Mesothelial cell of epicardium (in vitro differentiated cells): ENCODE measurements at places on chromosomes 1 and 21.

- DNase-seq: no peak
These were observed 1.6 kb downstream of the RASSF5 start for GRCh38 chr1:206508956-206509355.

DNA sequence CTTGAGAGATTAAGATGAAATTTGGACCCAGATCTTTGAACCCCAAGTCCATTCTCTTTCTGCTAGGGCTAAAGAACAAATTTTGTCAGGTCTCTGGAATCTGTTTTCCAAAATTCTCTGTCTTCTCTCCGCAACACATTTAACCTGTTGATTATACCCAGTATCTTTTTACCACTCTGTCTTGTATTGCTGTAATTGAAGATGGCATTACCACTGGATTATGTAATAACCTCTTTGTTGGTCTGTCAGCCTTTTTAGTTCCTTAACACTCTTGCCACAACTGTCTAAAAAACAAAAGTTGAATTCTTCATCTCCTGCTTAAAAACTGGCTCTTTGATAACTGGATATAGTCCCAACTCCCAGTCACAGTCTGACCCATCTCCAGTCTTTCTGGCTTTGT, 3.0 kb downstream of the SRP9 start:
- DNase-seq: no peak

GRCh38 chr1:164625004-164625617, 66.1 kb downstream of the PBX1 start:
- DNase-seq: no peak

- DNase-seq: no peak
These were observed 368.3 kb upstream of the ESRRG start for GRCh38 chr1:217091561-217091960.

DNA sequence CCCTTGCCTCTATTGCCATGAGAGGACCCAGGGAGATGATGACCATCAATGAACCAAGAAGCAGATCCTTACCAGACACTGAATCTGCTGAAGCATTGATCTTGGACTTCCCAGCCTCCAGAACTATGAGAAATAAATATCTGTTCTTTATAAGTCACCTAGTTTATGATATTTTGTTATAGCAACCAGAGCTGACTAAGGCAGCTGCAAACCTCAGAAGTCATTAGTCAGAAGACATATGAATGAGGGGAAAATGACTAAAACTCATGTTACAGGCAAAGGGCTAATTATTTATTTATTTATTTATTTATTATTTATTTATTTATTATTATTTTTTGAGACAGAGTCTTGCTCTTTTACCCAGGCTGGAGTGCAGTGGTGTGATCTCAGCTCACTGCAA, 321.1 kb downstream of the TGFB2 start:
- DNase-seq: no peak

DNA sequence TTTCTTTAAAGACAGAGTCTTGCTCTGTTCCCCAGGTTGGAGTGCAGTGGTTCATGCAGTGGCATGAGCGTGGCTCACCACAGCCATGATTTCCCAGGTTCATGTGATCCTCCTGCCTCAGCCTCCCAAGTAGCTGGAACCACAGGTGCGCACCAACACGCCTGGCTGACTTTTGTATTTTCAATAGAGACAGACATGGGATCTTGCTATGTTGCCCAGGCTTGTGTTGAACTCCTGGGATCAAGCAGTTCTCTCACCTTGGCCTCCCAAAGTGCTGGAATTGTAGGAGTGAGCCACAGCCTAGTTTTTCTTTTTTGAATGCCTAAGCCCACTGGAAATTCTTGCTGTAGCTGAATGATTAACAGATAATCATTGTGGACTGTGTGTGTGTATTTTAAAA, 113.5 kb downstream of the RPS6KC1 start:
- no peak for DNase-seq

GRCh38 chr1:162937716-162938395, 76.9 kb upstream of the CCDC190 start:
- no peak for DNase-seq

- no peak for DNase-seq
These were observed 12.5 kb downstream of the CHML start for GRCh38 chr1:241627453-241628259.

DNA sequence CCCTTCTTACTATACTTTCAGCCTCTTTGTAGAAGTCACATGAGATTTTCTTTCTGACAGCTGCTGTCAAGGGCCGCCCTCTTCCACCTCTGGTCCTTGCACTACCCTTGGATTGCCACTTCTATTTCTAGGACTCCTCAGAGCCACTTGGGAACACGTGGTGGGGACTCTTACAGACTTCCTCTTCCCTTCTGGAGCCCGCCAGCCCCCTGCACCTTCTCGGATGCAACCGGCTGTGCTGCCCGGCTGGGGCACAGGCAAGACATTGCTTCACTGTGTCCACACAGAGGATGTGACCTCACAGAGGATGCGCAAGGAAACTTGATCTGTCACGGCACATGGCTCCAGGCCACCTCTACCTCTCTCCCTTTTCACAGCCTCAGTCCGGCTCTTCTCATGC, 2.4 kb upstream of the IKBKE start:
- no peak for DNase-seq

DNA sequence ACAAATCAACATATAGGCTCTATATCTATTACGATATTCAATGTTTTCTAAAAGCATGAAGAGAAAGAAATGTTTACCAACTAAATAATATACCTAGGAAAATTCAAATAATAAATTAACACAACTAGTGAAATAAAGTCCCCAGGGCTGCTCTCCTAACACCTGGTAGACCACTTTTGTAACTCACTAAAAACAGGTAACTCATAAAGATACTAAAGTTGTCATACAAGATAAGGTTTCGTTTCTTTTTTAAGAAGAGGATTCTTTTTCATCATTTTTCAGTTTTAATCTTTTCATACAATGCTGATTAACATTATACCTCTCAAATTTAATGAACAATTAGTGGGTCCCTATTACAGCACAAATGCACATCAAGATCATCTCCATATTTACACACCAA, 99.0 kb downstream of the ZZZ3 start:
- no peak for DNase-seq

GRCh38 chr1:62176597-62177312, 17.9 kb upstream of the L1TD1 start:
- DNase-seq: no peak

DNA sequence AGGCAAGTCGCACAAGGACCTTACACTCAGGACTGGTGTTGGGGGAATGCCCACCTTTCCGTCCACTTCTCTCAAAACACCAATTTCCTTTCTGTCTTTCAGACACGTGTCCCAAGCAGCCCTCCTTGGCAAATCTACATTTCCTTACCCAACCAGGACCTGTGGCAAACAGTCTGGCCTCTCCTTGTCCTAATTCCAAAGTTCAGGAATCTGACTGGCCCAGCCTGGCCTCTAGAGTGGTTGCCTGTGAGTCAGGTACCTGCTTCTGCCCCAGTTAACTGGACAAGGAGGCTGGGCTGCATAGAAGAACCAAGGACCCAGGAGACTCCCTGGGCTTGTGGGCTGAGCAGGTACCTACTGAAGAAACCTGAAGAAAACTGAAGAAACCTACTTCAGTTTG, 34.3 kb upstream of the CITED4 start:
- no peak for DNase-seq

GRCh38 chr1:1290238-1290731, 10.0 kb downstream of the SCNN1D start:
- DNase-seq: peak; percentile 77

- no peak for DNase-seq
These were observed 114.9 kb upstream of the SLC45A1 start for GRCh38 chr1:8203056-8203455.

- DNase-seq: no peak
These were observed 425.6 kb downstream of the RWDD3 start for GRCh38 chr1:95659588-95659987.

GRCh38 chr1:200670242-200671118, 773 bp upstream of the DDX59 start:
- no peak for DNase-seq

DNA sequence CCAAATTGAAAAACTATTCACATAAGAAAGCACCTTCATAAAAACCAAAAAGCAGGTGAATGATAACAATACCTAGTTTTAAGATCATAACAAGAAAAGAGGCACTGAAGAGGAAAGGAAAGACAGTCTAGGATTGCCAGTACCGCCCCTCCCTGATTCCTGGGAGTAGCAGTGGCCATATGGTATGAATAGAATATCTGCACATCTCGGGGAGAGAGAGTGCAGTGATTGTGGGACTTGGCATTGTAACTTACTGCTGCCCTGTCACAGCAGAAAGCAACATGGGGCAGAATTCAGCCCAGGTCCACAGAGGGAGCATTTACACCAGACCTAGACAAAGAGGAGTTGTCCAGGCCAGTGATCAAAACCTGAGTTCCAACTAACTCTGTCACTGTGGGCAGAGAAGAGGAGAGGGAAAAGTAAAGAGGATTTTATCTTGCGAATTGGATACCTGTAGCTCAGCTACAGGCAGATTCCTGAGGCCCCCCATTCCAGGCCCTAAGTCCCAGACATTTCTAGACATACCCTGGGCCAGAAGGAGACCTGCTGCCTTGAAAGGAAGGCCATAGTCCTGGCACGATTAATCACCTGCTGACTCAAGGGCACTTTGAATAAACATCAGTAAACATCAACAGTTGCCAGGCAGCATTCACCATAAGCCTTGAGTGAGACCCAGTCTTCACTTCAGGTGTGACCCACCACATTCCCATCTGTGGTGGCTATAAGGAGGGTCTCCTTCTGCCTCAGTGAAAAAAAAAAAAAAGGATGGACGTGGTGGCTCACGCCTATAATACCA, 397.5 kb downstream of the TGFB2 start:
- DNase-seq: no peak

GRCh38 chr1:18635070-18635577, 4.5 kb downstream of the PAX7 start:
- DNase-seq: no peak

GRCh38 chr1:77797991-77798390, 18.5 kb downstream of the MIGA1 start:
- DNase-seq: no peak

GRCh38 chr1:95384567-95384966, 150.6 kb downstream of the RWDD3 start:
- peak; percentile 56 for DNase-seq

DNA sequence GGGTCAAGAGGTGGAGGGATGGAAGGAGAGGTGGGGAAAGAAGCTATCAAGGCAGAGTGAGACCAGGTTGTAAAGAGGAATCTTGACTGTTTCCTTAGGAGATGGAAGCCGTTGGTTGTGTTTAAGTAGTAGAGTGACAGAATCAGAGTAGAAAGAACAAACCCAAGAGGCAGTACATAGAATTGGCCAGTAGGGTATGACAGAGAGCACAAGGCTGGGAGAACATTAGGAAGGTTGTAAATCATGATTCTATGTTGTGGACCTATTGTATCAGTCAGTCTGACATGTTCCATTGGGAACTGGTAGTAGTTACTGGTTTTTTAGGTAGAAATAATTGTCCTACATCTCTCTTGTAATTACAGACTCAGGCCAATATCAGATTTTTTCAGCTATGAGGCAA, 486.9 kb upstream of the USP24 start:
- DNase-seq: no peak

- no peak for DNase-seq
These were observed 38.9 kb upstream of the HMCN1 start for GRCh38 chr1:185695299-185695698.

- DNase-seq: no peak
These were observed 19.0 kb downstream of the KIAA0040 start for GRCh38 chr1:175173531-175173930.

DNA sequence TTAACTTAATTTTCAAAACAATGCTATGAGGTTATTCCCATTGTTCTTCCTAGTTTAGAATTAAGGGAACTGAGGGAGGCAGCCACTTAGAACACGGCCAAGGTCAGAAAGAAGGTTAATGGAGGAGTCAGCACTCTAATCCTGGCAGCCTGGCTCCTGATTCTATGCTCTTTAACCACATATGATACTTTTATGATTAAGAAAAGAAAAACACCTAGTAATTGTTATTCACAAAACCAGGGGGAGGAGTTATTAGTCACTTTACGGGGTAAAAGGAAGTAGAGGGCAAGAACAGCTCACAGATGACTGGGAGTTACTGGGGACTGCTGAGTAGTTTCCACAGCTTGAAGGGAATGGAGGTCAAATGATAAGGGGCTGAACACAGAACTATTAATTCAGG, 38.6 kb downstream of the GADD45A start:
- no peak for DNase-seq

DNA sequence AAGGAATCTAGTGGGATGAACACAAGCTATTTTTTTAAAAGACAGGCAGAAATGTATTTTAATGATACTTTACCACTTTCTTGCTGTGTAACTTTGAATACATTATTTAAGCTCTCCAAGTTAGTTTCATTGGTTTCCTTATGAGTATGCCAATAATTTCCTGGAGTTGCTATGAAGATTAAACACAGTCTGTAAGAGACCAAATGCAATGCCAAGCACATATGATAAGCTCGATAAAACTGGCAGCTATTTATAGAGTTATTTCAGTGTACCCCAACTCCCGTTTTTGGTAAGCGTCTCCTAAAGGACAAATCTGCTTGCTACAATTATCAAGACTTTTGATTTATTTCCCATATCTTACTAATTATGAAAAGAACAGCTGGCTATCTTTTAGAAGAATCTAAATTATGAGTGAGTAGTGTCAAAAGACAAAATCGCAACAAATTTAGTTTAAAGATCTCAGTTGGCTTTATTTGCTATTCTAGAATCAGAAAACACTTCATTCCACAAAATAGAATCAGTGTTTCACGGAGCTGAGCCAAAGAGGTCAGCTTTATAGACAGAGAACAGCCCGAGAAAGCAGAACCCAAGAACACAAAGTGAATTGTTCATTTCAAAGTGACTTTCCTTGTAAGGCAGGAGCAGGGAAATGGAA, 7.2 kb upstream of the MAP10 start:
- no peak for DNase-seq

DNA sequence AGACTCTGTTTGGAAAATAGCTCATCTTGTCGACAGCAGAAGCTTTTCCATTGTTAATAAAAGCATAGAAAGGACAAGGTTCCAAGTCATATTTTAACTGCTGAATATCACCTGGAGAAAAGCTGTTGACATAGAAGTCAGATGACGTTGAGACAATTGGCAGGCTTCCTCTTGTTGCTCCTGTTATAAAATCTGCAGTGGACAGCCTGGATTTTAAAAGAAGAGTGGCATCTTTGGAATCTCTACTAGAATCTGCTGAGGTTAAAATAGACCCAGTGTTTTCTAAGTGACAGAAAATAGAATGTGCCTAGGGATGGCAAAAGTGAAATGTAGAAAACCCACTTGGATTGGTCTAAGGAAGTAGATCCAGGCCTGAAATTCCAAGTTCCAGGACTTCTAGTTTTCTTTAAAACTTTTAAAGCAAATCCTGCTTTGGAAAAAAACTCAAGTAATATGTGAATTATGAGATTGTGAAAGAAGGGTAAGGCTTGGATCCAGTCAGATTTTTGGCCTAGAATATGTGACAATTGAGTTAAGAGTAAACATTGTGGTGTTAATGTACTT, 53.6 kb upstream of the NEXN start:
- no peak for DNase-seq

DNA sequence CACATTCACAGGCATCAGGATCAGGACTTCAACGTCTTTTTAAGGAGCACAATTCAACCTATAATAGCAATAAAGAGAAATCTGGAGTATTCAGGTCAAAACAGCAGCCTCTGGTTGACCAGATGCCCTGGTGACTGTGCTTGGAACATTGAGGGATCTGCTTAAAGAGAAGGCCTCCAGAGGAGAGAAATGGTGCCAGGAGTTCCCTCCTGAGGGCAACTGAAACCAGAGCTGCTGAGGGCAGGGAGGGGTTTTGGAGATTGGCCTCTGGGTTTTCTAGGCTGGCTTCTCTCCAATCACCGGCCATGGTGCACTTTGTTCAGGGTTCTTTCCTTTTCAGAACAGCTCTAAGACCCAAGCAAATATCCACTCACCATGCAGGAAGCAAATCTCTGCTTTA, 190.7 kb upstream of the KIAA0040 start:
- DNase-seq: no peak
